ENCODE measurements at places on chromosomes 6 and 20. TPM values are rescaled to one million over a fixed set of nuclear protein-coding genes. Genes with fewer than 3 reads are reported as not detected.

Gene PCSK2
- polyA plus RNA-seq = not detected

DNA sequence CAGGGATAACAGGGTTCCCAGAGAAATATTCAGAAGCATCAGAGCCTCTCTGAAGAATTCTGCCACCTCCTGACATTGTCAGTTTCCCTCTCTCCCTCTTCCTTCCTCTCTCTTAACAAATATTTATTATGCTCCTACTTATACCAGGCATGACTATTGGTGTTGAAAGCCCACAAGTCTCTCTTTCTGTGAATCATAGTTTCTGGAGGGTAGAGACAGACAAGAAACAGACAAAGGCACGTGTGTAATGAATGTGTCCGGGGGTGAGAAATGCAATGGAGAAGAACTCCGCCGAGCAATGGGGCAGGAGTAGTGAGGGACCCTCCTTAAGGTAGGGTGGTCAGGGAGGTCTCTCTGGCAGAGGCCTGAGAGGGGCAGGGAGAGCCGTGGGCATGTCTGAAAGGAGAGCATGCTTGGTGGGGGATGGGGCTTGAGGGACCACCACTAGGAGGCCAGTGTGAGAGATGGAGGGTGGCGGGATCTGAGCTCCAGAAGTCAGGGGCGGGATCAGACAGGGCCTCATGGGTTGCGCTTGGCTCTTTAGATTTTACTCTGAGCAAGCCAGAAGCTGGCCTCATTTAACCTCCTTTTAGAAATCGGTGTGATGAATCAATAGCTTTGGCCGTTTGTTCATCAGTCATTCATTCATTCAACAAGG is 57.3 kb downstream of the EYA2 start:
- no peak for DNase-seq

DNA sequence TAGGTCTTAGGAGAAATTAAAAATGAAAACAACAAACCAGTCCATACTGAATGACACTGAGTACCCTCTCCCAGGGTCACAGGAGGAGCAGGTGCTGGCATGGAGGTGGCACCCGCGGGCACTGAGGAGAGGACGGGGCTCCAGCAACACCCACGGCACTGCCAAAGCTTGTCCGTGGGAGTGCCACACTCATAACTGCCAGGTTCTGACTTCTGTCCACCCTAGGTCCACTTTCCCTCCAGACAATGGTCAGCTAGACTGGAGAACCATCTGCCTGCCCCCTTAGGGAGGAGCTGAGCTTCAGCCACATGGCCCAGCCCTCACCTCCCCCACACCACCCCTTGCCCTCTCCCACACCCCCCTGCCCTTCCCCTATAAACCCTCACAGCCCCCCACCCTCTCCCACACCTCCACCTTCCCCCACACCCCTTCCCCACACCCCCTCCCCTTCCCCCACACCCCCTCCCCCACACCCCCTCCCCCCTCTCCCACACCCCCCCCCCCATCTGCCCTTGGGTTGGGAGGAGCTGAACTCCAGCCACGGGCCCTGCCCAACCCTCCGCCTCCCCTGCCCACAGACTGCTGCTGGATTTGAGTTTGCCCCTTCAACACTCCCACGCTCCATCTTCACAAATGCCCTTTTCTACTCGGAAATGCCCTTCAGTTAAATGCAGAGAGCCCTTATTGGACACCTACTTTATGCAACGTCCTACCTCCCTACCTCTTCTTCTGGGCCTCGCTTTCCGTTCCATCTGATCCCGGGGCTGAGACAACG is 129.6 kb downstream of the TAF4 start:
- no peak for DNase-seq

- no peak for DNase-seq
These were observed 127.2 kb downstream of the F13A1 start for GRCh38 chr6:6193221-6193745.
